ENCODE measurements at places on chromosomes 5 and 9. TPM values are rescaled to one million over a fixed set of nuclear protein-coding genes. Genes with fewer than 3 reads are reported as not detected.

Gene ARSI
- total RNA-seq: 0.25 TPM

Gene LHX2
- 106 TPM for total RNA-seq

Gene FOXD1
- 0.98 TPM for total RNA-seq

Gene KIF12
- 0.49 TPM for total RNA-seq

Gene FAM151B
- 19.2 TPM for total RNA-seq
